ENCODE measurements at places on chromosomes 6 and 20.
A peak's percentile ranks its signal among the peaks of the same experiment; 100 is the strongest.

GRCh38 chr6:137867685-137868509 lies 838 bp downstream of the TNFAIP3 start:
- H3K4me3 ChIP-seq = peak overlapping the region; percentile 99
- H3K27ac ChIP-seq = peak overlapping the region; percentile 72
- no peaks in the 10 kb centered on the region for H3K27me3 ChIP-seq
- H3K36me3 ChIP-seq = no peaks in the 10 kb centered on the region

DNA sequence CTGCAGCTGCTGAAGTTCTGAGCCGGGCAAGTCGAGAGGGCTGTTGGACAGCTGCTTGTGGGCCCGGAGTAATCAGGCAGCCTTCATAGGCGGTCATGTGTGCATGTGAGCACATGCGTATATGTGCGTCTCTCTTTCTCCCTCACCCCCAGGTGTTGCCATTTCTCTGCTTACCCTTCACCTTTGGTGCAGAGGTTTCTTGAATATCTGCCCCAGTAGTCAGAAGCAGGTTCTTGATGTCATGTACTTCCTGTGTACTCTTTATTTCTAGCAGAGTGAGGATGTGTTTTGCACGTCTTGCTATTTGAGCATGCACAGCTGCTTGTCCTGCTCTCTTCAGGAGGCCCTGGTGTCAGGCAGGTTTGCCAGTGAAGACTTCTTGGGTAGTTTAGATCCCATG lies 21.2 kb upstream of the MAPK13 start:
- no peak for DNase-seq
- H3K27me3 ChIP-seq = no peaks in the 10 kb centered on the region
- H3K4me3 ChIP-seq = no peak overlapping the region
- peak overlapping the region; percentile 13 for H3K27ac ChIP-seq

DNA sequence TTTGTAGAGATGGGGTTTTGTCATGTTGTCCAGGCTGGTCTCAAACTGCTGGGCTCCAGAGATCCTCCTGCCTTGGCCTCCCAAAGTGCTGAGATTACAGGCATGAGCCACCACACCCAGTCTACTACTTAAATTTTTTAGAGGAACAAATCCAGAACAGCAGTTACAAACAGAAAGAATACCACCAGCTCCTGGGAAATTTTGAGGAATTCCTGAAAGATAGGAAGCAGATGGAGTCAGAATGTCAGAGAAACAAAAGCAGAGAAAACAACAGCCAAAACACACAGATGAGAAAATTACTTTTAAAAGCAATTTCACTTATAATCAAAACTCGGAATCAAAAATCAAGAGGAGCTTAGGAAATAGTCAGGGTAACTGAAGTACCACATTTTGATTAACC lies 543.3 kb upstream of the MARCKS start:
- no peak overlapping the region for H3K4me3 ChIP-seq
- H3K27ac ChIP-seq = no peak overlapping the region
- no peaks in the 10 kb centered on the region for H3K27me3 ChIP-seq
- H3K36me3 ChIP-seq = no peaks in the 10 kb centered on the region

GRCh38 chr6:11628562-11628961 lies 91.0 kb downstream of the TMEM170B start:
- DNase-seq = no peak
- no peaks in the 10 kb centered on the region for H3K4me1 ChIP-seq
- no peaks in the 10 kb centered on the region for H3K36me3 ChIP-seq
- H3K4me3 ChIP-seq = no peak overlapping the region

GRCh38 chr6:89657445-89658158 lies 19.1 kb upstream of the LYRM2 start:
- peaks cover 29% of the 10 kb centered on the region for H3K36me3 ChIP-seq
- H3K27ac ChIP-seq = no peak overlapping the region
- no peak for DNase-seq
- no peaks in the 10 kb centered on the region for H3K4me1 ChIP-seq
- no peak overlapping the region for H3K4me3 ChIP-seq

DNA sequence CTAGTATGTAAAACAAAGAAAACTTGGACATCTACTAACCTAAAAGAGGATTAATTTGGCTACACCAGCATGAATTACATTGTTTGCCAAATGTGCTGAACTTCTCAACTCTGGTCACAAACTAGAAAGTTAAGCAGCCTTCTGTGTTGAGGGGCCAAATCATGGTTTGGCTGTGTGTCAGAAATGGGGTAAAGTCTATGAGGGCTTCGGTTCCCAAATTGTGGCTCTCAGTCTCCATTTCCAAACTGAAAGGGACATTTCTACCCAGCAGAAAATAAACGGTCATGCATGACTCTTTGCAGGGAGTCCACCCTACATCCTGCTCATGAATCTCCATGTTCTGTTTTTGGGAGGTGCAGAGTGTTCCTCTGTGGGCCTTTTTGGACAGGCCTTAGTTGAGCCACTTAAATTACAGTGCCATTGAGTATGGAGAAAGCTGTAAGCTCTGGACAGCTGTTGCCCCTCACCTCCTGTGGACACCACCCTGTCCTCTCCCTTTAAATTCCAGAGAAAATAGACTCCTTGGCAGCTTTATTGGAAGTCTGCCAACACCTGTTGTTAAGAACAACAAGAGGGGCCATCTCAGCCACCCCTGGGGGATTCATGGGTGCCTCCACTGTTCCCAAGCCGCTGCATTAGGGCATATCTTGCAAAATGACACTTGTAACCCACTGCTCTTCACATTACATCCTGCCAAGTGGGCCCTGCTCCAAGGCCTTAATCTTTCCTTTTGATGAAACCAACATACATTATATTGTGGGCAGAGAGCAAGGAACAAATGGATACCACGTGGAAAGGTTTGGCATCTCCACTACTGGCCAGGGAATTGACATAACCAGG lies 27.5 kb upstream of the SNRPC start:
- no peaks in the 10 kb centered on the region for H3K36me3 ChIP-seq
- no peaks in the 10 kb centered on the region for H3K4me1 ChIP-seq
- H3K27ac ChIP-seq = no peak overlapping the region
- H3K4me3 ChIP-seq = no peak overlapping the region
- DNase-seq = no peak

- H3K36me3 ChIP-seq = no peaks in the 10 kb centered on the region
- DNase-seq = no peak
- H3K27me3 ChIP-seq = no peaks in the 10 kb centered on the region
- no peaks in the 10 kb centered on the region for H3K4me1 ChIP-seq
- H3K4me3 ChIP-seq = no peak overlapping the region
- no peak overlapping the region for H3K27ac ChIP-seq
Observed at GRCh38 chr6:76703285-76703684, 630.8 kb upstream of the IMPG1 start.

GRCh38 chr6:14824484-14825275 lies 421.2 kb upstream of the JARID2 start:
- no peak overlapping the region for H3K4me3 ChIP-seq
- no peak for DNase-seq
- no peaks in the 10 kb centered on the region for H3K27me3 ChIP-seq
- H3K27ac ChIP-seq = no peak overlapping the region
- 0 out of 2 replicates have a peak, but pooled peaks cover 4% of the 10 kb centered on the region for H3K4me1 ChIP-seq

GRCh38 chr6:40479706-40480105 lies 107.5 kb downstream of the LRFN2 start:
- H3K27ac ChIP-seq = no peak overlapping the region
- H3K27me3 ChIP-seq = no peaks in the 10 kb centered on the region
- H3K36me3 ChIP-seq = no peaks in the 10 kb centered on the region
- no peak overlapping the region for H3K4me3 ChIP-seq
- no peaks in the 10 kb centered on the region for H3K4me1 ChIP-seq
- DNase-seq = no peak

DNA sequence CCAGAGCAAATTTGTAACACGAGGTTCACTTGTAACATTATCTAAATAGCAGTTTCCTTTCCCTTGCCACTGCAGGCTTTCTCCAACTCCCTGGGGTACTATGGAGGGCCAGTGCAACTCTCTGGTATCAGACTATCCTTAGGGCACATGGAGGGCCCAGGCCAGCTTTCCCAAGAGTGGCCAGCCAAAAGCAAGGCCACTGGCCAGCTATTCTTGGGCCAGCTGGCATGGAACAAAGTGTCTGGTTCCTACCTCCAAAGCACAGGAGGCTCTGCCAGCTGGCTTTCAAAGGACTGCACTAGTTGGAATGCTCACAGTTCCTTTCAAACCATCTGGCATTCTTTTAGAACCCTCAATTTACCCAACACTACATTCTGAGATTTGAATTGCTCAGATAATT lies 8.7 kb downstream of the RNF24 start:
- H3K27ac ChIP-seq = no peak overlapping the region
- H3K27me3 ChIP-seq = no peaks in the 10 kb centered on the region
- no peaks in the 10 kb centered on the region for H3K4me1 ChIP-seq
- DNase-seq = no peak
- H3K36me3 ChIP-seq = no peaks in the 10 kb centered on the region

- no peaks in the 10 kb centered on the region for H3K27me3 ChIP-seq
- H3K4me3 ChIP-seq = no peak overlapping the region
- H3K27ac ChIP-seq = no peak overlapping the region
- H3K36me3 ChIP-seq = peaks cover 30% of the 10 kb centered on the region
- no peak for DNase-seq
Observed at GRCh38 chr6:56491606-56492328, 150.9 kb downstream of the DST start.

DNA sequence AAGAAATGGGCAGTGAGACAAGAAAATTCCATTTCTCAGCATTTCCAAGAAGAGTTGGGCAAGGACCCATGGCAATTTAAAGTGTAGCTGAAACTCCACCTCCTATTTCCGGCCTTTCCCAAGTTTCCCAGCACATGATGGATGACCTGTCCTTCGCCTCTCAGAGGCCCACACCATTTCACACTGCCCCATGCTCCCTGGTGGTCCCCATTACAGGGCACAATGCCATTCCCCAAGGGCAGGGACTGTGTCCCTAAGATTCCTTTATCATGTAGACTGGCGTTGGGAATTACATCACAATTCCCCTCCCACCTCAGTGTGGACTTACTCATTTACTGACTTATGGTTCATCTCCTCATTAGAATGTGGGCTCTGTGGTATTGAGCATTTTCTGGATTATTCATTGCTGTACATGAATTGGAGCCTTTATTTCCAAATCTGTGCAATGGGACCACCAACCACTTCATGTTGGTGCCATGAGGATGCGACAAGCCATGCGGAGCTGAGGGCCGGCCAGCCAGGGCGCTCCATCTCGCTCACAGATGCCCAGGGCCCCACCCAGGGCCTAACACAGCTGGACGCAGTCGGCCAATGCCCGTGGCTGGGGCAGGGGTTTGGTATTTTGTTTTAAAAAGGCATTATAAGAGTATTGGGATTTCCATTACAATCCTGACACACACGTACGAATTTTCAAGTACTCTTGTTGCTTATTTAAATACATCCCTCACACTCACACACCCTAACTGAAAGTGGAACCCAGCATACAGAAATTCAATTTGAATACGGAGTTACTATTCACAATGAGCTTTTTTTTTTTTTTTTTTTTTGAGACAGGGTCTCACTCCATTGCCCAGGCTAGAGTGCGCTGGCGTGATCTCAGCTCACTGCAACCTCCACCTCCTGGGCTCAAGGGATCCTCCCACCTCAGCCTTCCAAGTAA lies 5.4 kb downstream of the ACSS1 start:
- H3K4me1 ChIP-seq = peaks cover 44% of the 10 kb centered on the region
- no peak for DNase-seq
- H3K4me3 ChIP-seq = peak overlapping the region; percentile 45
- H3K36me3 ChIP-seq = no peaks in the 10 kb centered on the region
